ENCODE measurements at places on chromosomes 5 and 9.
A peak's percentile ranks its signal among the peaks of the same experiment; 100 is the strongest.

GRCh38 chr5:31939151-31939550 lies 235.0 kb downstream of the GOLPH3 start:
- DNase-seq, result peak; percentile 13

- no peak for DNase-seq
These were observed 1.1 kb downstream of the FUT7 start for GRCh38 chr9:137030538-137031527.

GRCh38 chr9:72309364-72310133 lies 55.5 kb downstream of the ZFAND5 start:
- peak; percentile 4 for DNase-seq

DNA sequence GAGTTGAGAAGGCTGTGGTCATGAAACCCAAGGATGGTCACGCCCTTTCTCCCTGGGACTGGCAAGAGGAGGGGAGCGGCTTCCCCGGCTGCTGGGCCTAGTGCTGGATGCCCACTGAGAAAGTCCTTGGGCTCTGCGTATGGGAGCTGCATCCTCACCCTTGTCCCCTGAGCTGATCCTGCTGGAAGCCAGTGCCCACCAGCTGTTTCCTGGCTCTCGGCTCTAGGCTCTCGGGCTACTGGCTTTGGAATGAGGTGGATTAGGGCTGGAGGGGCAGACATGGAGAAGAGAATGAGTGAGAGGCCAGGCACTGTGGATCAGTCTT lies 149.3 kb upstream of the PPP1R26 start:
- no peak for DNase-seq

DNA sequence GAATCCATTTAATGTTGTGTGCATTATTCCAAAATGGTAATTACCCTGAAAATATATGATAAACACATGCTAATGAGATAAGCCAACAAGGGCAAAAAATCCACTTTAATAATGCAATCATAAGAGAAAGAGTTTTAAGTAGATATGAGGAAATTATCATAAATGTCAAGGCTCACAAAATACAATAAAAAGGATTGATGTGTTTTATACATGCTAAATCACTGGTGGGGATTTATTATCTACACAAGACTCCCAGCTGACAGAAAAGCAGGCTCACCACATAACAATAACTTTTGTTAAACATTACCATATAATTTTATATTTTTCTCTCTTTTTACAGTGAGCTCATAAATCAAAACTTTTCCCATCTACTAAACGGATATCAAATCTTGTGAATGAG lies 306.2 kb upstream of the GRAMD2B start:
- DNase-seq, result no peak

DNA sequence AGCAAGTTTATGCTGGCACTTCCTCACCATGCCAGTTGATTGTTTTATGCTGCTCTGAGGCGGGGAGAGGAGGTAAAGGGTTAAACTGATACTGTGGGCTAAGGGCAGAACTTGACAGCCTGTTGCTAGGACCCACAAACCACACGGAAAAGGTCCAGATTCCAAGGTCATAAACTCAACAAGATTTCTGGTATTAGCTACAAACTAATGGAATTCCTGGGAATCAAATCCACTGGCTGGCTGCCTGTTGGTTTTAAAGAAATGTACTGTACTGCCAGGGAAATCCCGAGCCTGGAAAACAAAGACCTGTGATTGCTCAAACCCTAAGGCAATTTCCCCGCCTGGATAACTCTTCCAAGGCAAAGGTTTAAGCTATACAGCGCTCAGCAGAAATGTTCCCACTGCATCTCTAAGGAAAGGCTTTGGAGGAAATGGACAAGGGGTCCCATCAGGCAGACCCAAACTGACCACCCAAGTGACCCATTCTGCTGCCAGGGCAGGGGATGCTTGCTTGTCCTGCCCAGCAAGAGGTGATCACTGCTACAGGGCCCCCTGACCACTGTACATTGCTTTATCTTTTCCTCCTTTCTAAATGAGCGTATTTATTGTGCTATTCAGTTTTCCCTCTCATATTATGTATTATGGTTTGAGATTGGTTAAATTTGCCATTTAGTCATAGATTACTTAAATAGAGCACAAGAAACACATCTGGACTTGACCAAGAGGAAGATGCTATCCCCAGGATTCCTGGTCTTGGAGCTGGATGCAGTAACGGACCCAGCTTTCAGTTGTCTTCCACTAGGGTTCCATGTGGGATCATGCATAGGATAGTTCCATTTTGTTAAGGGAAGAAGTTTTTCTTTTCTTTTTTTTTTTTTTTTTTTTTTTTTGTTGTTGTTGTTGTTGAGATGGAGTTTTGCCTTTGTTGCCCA lies 124.3 kb downstream of the SUSD1 start:
- DNase-seq, result peak; percentile 93

DNA sequence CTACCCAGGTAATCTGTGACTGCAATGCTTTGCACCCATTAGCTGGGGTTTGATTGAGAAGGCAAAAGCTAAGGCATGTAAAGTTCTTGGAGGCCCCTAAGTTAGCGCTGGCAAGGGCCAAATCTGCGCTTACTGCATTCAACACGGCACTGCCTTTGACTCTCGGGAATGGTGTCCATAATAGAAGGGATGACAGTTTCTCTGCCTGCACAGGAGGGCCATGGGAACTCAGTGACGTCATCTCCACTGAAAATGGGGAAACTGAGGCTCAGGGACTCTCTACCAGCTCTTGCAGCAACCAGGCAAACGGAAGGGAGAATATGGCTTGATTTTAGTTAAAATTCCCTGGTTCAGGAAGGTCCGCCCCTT lies 487 bp downstream of the SPATA24 start:
- DNase-seq, result no peak

DNA sequence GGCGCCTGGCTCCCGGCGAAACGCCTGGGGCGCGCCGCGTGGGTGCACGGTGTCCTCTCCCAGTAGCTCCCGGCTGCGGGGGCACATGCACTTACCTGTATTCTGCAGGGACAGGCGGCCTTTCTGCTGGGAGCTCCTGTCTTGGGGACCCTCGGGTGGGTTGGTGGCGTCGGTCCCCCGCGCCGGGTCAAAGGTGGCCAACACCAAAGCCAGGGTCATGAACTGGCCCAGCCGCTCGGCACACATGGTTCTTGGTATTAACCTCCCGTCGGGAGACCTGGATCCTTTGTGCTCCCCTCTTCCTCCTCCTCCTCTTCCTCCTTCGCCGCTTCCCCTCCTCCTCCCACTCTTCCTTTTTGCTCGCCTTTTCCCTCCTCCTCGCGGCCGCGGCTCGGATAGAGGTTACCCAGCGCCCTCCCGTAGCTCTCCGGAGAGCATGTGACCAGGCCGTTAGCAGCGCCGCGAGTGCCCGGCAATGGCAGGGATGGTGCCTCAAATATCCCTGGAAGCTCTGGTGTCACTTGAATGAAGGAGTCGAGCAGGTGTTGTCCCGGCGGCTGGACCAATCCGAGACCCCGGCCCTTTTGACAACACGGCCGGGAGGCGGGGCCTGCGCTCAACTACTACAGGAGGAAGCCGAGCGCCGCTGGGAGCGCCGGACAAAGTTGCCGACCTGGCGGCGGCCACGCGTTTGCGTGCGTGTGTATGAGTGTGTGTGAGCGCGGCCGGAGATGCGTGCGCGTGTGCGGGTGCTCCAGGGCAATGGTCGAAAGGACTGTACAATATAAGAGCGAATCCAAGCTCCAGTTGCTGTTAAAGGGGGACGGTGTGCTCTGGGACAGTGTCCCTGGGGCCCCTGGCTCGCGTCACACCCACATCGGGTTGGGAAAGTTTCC lies at the start of gene STC2:
Gene STC2 (minus strand): TSS at position 467 of the 896 bp plus-strand sequence. CDS start 221 bp downstream, at position 246.
- DNase-seq, result peak; percentile 94

- no peak for DNase-seq
These were observed 116.0 kb upstream of the HMHB1 start for GRCh38 chr5:143695941-143696340.

DNA sequence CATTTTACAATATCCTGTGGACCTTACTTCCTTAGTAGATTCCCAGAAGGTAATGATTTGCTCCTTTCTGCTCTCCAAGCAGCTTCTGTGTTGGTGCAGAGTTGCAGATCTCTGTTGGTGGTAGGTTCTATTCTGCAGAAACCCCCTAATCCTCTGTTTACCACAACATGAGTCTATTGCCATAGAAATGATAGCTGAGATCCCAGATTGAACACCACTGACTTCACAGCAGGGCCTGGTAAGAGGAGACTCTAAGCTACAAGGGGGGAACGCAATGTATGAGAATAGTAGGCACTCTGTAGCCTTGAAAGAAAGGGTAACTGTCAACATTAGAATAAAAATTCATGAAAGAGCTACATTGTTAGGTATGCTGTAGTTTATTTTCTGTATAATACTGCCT lies 59.5 kb downstream of the MUSK start:
- peak; percentile 55 for DNase-seq

GRCh38 chr9:89661391-89661949 lies 56.7 kb downstream of the GADD45G start:
- peak; percentile 17 for DNase-seq

DNA sequence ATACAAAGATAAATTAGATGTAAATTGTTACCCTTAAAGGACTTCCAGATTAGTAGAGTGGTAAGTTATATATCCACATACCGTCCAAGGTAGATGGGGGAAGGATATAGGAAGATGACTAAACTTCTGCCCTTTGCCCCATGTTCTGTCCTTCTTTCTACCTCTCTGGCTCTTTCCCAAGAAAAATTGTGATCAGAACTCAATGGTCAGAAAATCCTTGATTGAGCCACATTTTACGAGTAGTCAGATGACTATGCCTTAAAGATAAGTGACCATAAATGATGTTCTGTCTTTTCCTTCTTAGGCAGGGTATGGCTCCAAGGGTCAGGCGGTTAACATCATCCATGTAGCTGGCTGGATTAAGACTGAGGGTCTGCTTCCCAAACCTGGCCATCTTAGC lies 4.4 kb downstream of the FRRS1L start:
- DNase-seq, result no peak

GRCh38 chr5:56279291-56279690 lies 46.2 kb upstream of the ANKRD55 start:
- DNase-seq, result peak; percentile 37

- no peak for DNase-seq
These were observed 579.1 kb downstream of the SLCO4C1 start for GRCh38 chr5:101716941-101717340.

DNA sequence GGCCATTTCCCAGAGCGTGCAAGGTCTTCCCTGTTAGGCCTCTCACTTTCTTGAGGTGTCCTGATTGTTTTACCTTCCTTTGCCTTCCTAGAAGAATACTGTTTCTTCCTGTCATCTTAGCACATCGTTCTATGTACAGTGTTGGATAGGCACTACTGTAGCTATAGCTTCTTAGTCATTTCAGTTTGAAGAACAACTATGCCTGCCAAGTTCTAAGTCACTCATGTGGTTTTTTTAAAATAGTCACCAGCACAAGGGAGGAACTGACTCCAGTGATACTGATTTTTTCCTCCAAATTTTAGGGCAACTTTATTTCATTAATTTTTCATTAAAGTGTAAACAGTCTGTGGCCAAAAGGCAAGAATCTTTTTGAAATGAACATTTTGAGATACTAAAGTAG lies 122.4 kb upstream of the NR5A1 start:
- no peak for DNase-seq

GRCh38 chr5:98929710-98930298 lies 997 bp upstream of the CHD1 start:
- no peak for DNase-seq

- peak; percentile 30 for DNase-seq
These were observed 282.1 kb downstream of the CRB2 start for GRCh38 chr9:123637945-123638634.

- no peak for DNase-seq
These were observed 4.8 kb downstream of the PSMD5 start for GRCh38 chr9:120837921-120838320.

- no peak for DNase-seq
These were observed 117.6 kb downstream of the PIP5K1B start for GRCh38 chr9:68822596-68823165.

DNA sequence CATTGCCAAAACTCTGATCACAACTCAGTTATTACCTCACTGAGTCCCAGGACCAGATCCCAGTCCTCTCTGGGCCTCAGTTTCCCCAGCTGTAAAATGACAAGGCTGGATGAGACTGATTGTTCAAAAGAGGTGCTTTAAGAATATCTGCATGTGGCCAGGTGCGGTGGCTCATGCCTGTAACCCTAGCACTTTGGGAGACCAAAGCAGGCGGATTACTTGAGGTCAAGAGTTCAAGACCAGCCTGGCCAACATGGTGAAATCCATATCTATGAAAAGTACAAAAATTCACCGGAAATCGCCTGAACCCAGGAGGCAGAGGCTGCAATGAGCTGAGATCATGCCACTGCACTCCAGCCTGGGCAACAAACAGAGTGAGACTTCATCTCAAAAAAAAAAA lies 8.3 kb downstream of the ATOX1 start:
- DNase-seq, result no peak

DNA sequence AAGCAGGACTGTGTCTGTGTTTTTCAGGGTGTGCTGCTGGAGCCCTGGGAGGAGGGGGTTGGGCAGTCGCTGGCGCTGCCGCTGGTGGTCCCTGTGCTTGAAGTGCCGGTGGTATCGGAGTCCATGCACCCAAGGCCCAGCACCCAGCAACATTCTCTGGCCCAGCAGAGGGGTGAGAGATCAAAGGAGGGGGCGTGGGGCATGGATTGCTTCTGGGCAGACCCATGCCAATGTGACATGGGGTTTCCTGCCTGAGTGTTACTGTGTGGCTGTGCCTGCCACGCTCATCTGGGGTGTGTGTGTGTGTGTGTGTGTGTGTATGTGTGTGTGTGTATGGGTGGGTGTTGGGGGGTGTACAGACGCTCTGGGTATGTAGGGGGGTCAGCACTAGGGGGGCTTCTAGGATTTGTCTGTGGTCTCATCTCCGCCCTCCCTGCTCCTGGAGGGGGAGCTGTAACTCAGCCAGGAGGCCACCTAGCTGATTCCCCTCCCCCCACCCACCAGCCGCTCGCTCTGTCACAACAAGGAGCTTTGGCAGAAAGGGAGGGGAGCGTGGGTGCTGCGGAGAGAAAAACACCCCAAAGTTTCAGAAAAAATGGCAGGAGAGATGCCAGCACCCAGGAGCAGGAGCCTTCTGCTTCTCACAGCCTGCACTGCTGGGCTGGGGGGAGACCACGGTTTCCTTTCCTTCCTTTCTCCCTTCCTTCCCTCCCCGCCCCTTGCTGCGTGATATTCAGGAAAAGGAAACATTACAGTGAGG lies 35.9 kb upstream of the HSPA9 start:
- peak; percentile 45 for DNase-seq

GRCh38 chr5:16807547-16807864 lies 128.6 kb downstream of the MYO10 start:
- no peak for DNase-seq

DNA sequence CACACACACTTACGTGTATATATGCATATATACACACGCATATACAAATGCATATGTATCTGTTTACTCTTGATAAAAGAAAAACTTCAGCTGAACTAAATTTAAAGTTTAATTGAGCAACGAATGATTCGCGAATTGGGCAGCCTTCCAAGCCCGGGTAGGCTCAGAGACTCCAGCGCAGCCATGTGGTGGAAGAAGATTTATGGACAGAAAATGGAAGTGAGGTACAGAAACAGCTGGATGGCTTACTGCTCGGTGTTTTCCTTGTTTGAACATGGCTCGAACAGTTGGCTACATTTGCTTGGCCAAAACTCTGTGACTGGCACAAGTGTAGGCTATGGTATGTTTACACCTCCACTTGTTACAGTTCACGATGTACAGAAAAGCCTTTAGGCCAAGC lies 239.3 kb upstream of the PRDM9 start:
- no peak for DNase-seq

GRCh38 chr9:83526211-83526610 lies 12.0 kb downstream of the FRMD3 start:
- DNase-seq, result no peak

GRCh38 chr5:143893638-143894037 lies 81.7 kb downstream of the HMHB1 start:
- DNase-seq, result no peak

Measured in mesenchymal stem cell (in vitro differentiated cells and primary cell).